AG04450 (cell line): ENCODE measurements at places on chromosomes 1 and 21.

- DNase-seq: no peak
Observed at GRCh38 chr1:198638894-198639635, at the start of gene PTPRC. TSS of gene PTPRC (plus strand) at chr1:198639040. CDS start at chr1:198639269, 229 bp downstream.

GRCh38 chr1:164534863-164535610 is 23.9 kb upstream of the PBX1 start:
- no peak for DNase-seq

- no peak for DNase-seq
Observed at GRCh38 chr21:26883768-26884167, 38.6 kb upstream of the ADAMTS1 start.

DNA sequence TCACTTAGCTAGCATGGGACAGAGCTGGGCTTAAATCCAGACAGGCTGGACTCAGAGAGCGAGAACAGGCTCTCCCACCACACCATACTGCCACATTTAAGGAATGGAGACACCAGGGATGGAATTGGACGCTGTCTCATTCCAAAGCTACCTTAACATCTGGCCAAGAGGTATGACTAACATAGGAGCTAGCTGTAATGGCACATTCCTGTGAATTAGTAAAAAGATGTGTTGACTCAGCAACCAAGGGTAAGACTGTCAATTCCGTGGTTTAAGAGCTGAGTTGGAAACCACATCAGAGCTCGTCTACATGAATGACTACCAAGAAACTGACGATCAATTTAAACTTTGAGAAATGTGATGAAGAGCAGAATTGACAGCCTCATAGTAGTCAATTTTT is 8.3 kb upstream of the TNFRSF9 start:
- peak; percentile 58 for DNase-seq

DNA sequence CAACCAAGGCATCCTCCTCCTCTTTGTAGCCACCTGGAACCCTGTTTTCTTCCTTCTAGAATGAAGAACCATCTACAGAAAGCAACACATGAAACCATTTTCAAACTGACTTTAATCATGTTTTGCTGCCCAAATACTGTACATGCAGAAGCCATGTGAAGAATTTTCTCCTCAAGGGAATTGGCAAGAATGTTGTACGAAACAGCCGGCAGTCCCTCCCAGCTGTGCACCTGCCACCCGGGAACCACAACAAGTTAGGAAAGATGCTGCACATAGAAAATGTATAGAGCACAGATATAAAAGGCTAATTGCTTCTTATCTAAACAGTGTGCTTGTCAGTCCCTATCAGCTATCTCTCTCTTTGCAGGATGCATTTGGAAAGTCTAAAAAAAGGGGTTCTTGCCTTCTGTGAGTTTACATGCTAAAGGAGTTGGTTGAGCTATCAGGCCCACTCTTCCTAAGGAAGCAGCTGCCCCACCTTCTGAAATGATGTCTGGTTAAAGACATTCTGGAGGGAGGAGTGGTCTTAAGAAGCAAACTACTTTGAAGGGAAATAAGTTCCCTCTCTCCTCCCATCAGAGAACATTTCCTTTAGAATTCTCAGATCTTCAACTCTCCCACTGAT is 44.8 kb downstream of the RIMS3 start:
- DNase-seq: no peak

DNA sequence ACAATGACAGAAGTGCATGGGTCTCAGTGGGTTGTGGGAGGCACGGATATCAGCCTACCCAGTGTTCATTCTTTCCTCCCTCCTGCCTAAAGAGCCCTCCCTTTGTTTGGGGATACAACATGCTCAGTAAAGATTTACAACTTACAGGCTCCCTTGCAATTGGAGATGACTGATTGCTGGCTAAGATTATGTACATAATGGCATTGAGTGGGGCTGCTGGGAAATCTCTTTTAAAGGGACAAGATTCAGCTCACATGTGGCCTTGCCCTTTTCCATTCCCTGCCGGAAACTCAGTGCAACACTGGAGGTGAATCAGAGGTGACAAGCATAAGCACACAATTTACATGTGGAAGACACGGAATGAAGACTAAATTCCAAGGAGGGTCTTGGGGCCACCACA is 83.7 kb upstream of the CHRM3 start:
- no peak for DNase-seq

DNA sequence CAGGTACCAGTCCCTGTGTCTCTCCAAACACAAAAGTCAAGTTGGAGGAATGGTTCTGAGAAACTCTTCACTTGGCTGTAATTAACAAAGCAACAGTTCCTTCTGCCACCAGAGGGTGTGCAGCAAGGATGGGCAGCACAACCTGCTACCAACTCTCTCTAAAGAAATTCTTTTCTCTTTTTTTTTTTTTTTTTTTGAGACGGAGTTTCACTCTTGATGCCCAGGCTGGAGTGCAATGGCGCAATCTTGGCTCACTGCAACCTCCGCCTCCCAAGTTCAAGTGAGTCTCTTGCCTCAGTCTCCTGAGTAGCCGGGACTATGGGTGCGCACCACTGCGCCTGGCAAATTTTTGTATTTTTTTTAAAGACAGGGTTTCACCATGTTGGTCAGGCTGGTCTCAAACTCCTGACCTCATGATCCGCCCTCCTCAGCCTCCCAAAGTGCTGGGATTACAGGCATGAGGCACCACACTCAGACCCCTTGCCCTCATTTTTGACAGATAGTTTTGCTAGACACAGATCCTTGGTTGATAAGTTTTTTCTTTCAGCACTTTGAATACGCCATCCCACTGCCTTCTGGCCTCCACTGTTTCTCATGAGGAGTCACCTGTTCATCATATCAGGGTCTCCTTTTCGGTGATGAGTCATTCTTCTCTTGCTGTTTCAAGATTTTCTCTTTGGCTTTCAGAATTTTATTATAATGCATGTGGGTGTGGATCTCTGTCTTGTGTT is 12.1 kb upstream of the DEGS1 start:
- DNase-seq: no peak
